ENCODE measurements at places on chromosomes 2 and 18.

- DNase-seq = no peak
These were observed 55.4 kb upstream of the SMIM21 start for GRCh38 chr18:75482880-75483279.

GRCh38 chr2:109609352-109610024, 4.3 kb downstream of the SEPTIN10 start:
- DNase-seq = peak; percentile 65

GRCh38 chr2:138779781-138780445, at the start of gene NXPH2:
Gene NXPH2 (minus strand): TSS chr2:138780390. CDS start chr2:138780241, 149 bp downstream.
- DNase-seq = peak; percentile 22

GRCh38 chr2:177501186-177501585, 108.6 kb downstream of the AGPS start:
- no peak for DNase-seq

DNA sequence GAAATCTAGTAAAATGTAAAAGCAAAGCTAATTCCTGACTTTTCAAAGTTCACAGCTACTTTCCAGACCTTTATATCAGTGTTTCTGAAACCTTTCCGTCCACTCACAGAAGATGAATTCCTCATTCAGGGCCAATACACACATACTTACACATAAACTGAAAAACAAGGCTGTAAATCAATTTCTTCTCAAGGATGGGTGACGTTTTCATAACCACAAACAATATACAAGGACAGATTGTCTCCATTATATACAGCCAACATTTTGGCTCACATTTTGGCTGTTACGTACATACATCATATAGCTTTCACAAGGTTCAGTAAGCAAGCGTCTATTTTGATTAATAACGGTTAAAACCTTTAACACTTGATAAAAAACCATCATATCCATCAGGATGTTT, 1.4 kb downstream of the RPRD1A start:
- peak; percentile 41 for DNase-seq

- no peak for DNase-seq
These were observed 114.1 kb downstream of the GFPT1 start for GRCh38 chr2:69272803-69273471.

- peak; percentile 15 for DNase-seq
These were observed 15.4 kb downstream of the CEP68 start for GRCh38 chr2:65071499-65072180.

DNA sequence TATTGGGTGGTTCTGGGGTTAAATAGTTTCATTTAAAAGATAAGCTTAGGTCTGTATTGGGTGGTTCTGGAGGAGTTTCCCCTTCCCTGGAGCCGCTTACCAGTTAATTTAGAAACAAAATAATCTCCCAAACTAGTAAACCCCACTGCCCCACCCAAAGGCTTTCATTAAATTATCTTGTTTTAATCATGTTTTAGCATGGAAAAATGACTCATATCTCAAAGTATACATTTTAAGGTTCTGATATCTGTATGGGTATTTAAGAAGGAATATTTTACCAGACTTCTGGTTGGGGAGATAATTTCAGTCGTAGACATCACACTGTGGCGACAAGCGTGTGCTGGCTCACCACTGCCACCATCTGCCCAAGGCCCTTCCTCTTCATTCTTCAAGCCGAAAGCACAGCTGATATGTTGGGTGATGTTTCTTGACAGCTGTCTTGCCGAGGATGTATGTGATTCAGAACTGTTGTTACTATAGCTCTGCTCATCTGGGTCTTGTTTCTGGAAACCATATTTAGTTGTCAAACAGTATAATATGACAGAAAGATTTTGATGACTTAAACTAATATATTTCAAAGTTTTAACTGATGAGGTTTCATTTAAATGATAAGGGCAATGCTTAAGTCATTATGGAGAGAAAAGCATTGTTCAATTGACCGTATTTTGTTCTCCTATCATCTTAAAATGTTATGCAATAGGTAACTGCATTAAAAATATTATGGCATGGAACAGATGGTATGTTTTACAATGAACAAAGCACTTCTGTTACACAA, 5.1 kb downstream of the FIGLA start:
- DNase-seq = no peak

DNA sequence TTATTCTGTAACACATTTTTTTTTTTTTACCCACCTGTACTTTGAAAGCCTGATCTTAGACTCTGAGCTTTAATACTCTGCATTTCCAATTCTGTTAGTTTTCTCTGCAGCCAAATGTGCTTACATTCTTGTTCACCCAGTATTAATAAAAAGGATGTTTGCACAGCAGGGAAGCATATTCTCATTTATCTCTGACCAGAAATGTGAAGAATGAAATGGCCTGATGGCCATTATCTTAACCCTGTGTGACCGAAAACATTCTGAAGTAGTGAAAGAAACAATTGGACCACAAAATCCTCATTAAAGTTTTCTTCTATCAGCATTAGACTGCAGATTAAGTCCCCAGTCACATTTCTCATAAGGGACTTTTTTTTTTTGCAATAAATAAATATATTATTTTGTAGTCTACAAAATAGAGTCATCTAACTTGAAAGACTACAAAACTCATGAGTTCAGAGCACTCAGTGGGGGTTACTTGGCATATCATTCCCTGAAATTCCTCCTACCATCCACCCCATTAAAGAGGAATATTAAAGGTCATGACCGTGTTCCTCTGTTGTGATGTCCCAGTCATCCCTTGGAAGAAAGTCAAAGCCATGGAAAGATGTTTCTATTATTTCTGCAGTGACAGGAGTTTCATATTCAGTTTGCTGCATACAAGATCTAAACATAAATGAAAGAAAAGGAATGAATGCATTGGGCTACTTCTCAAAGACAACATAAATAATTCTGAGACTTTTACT, 364.4 kb downstream of the RND3 start:
- no peak for DNase-seq

DNA sequence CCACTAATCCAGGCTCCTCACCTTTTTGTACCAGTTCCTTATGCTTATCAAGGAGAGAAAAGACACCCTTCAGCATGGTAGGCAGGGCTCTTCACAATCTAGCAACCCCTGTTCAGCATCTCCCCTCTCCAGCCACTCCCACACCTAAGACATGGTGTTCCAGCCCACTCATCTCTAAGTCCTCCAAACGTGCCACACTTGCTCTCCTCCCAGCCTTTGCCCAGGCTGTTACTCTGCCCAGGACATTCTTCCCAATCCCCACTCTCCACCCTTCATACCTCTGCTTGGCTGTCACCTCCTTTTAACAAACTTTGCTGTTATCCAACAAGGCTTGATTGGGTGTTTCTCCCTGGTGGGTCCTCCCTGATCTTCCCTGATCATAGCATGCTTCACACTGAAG, 270.6 kb upstream of the CHAC2 start:
- DNase-seq = no peak

DNA sequence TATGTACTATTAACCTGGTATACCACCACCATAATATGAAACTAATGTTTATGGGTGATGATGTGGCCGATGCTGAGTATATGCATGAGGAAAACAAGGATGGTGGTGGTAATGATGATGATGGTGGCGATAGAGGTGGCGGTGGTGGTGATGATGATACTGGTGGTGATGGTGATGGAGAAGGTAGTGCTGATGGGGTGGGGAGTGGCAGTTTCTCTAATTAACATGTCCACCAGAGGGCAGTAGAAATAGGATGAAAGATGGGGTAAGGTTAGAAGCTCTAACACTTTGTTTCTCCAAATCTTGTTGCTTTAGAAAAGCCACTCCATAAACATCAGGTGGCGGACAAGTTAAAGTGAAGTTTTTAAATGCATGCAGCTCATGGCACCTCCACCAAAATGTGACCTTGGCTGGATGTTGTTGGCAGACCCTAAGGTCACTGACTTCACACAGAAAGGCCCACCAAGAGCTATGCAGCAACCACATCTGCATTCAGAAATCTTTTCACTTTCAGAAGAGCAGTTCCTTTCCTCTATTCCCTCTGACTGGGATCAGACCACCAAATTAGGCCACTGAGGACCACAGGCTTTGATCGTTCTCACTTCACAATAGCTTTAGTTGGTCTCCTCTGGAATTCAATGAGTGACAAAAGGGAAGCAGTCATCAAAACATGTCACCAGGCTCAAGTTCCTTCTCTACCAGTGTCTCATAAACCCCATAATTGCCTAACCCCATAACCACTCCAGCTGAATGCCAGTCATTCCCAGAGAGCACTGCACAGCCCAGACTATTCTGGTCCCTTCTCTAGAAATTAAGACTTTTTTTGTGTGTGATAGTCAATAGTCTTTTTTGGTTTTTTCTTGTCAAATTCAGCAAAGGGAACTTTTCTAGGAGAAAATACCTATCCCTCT, 7.5 kb upstream of the BCL11A start:
- peak; percentile 65 for DNase-seq

- DNase-seq = no peak
These were observed 146.4 kb downstream of the RIF1 start for GRCh38 chr2:151556121-151556520.

DNA sequence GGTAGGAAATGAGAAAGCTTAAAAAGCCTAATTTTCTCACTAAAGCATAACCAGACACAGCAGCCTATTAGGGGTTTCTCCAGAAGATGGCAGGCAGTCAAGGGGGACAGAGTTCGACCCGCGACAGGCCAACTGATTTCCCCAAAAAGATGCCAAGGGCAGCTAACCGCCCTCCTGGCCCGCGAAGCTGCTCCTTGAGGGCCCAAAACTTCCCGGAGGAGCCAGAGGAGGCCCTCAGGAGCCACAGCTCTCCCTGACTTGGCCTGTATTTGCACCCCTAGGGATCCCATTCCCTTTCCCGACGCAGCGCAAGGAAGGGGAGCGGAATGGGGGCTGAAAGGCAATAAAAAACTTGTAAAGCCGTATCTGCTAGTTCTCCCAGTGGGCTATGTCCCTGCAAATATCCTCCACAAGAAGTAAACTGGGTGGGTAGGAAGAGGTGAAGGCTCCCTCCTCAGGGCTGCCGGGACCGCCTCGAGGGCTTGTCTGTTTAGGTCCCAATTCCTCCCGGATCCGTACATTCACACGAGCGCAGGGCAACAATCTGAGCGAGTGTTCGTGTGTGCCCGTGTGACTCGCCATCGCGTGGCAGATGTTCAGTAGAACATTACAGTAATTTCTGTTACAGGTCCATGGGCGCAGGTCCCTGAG, 756 bp upstream of the NAGK start:
- peak; percentile 10 for DNase-seq

DNA sequence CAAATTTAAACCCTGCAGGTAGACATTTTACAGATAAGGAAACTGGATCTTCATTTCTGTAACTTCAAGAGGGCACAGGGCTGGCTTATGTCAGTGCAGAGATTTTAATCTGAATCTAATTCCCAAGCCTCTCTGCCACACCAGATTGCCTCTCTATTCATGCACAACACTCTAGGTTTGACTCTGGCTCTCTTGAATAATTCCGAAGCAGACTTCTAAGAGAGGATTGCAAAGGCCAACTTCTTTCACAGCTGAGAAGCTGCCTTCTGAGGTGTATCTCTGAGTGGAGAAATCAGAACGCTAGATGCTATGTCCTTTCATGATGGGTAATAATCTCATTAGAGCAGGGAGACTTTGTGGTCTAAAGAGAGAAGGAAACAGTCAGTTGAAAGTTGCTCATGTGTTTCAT, 20.1 kb upstream of the MGAT5 start:
- DNase-seq = no peak

GRCh38 chr2:156896294-156896693, 361.2 kb upstream of the GALNT5 start:
- no peak for DNase-seq

GRCh38 chr18:59386909-59387686, 28.0 kb upstream of the LMAN1 start:
- DNase-seq = no peak

- no peak for DNase-seq
These were observed 396.6 kb upstream of the TRIB2 start for GRCh38 chr2:12320027-12320734.

- no peak for DNase-seq
These were observed 97.7 kb downstream of the CAPN13 start for GRCh38 chr2:30709516-30709915.

DNA sequence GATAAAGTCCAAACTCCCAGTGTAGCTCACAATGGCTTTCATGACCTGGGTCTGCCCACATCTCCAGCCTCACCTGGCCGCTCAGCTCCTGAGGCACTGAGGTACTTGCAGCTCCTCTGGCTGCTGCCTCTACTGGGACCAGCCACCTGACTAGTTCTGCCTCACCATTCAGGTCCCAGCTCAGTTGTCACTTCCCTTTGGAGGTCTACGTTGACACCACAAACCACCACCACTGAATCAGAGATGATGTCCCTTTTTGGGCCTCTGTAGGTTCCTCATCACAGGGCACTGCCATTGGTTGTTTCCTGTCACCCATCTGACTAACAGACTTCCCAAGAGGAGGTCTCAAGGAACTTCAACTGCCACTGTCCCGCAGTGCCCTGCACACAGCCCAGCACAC, 21.2 kb downstream of the SPP2 start:
- no peak for DNase-seq

GRCh38 chr2:5555636-5556035, 136.5 kb upstream of the SOX11 start:
- DNase-seq = no peak

- peak; percentile 95 for DNase-seq
These were observed 11.3 kb upstream of the CIB4 start for GRCh38 chr2:26652361-26653041.

DNA sequence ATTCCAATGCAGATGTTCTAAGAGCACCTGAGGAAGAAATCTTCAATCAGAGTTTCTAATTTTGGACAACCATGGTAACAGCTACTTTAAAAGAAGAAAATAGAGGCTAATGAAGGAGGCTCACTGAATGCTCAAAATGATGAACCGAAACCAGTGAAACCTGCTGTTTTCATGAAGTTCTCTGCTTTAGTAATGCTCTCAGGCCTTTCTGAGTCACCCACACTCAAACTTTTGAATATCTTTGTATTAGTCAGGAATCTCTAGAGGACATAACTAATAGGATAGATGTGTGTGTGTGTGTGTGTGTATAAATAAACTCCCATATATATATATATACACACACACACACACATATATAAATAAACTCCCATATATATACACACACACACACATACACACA, 76.9 kb upstream of the RIT2 start:
- DNase-seq = no peak

- DNase-seq = no peak
These were observed 11.9 kb upstream of the IGFBP2 start for GRCh38 chr2:216621292-216621691.

DNA sequence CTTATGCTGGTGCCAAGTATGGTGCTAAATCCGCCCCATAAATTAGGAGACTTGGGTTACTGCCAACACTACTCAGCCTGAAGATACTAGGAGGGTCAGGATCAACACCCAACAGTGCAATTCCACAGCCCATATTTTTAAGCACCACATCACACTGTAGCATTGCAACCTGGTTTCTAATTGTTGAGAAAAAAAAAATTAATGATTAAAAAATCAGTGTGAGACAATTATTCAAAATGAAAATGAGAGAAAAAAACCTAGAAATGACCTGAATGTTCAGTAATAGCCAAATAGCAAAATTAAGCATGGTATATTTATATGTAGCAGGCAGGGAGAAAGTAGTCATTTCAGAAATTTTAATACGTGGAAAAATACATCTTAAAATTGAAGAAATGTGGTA, 29.2 kb upstream of the HNRNPLL start:
- no peak for DNase-seq

GRCh38 chr18:58269931-58270330, 225.9 kb downstream of the NEDD4L start:
- no peak for DNase-seq
